ENCODE measurements at places on chromosomes 16 and 17.

DNA sequence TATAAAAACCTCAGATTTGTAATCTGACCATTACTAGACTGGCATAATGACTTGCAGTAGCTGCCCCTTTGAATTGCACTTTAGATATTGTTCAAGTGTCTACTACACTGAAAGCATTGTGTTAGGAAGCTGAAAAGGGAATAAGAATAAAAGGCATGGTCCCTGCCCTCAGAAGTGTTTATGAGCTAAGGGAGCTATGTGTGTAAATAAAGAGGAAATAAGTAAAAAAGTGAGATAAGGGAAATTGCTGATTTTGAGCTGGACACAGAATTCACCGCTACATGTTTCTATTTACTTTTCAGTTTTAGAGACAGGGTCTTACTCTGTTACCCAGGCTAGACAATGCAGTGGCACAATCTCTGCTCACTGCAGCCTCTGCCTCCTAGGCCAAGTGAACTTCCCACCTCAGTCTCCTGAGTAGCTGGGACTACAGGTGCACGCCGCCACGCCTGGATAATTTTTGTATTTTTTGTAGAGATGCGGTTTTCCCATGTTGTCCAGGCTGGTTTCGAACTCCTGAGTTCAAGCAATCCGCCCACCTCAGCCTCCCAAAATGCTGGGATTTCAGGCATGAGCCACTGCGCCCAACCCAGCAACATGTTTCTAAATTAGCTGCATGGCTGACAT is 57.0 kb downstream of the GRB2 start:
- no peak for DNase-seq

- DNase-seq, result no peak
Measured at GRCh38 chr16:55302635-55303034, 21.4 kb upstream of the IRX6 start.

DNA sequence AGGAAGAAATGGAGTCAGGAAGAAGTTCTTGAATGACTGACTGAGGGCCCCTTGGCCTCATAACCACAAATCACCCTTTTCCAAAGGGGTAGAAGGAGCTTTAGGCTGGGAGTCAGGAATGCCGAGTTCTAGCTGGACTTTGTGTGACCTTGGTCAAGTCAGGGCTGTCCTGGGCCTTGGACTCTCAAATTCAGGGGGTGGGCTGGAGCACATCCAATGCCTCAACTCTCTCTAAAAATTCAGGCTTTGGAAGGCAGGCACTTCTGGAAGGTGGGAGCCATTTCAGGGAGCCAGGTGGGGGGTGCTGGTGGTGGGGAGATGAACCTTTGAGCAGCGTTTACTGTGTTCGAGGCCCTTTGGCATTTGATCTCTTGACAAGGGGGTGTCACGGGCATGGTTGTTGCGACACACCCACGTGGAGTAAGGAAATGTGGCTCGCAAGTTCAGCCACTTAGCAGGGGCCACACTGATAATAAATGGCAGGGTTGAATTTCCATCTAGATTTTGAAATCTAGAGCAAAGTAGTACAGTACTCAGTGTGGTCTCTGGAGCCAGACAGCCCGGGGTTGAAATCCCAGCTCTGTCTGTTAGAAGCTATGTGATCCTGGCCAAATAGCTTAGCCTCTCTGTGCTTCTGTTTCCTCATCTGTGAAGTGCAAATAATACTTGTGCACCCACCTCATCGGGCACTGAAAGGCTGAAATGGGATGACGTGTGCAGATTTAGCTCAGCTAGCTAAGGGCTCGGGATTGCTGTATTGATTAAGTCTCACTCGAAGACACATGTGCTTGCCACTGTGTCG is 47.1 kb upstream of the CIBAR2 start:
- DNase-seq, result no peak

- DNase-seq, result no peak
Measured at GRCh38 chr16:65896448-65897153, 469.9 kb upstream of the CDH5 start.

GRCh38 chr16:3173892-3174617 is 13.9 kb upstream of the OR1F1 start:
- no peak for DNase-seq

DNA sequence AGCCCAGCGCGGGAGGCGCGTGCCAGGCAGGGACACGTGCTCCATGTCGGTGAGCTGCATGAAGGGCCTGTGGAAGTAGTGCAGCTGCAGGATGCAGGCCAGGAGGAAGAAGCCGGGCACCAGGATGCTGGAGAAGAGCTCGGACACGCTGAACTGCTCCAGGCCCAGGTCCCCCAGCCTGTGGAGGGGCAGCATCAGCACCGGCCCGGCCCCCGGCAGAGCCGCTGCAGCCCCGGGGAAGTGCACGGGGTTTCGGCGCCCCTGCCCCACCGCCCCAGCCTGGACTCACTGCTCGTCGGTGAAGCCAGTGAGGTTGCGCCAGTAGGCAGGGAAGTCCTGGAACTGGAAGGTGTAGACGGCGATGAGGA is 28.0 kb downstream of the CTU2 start:
- DNase-seq, result no peak

DNA sequence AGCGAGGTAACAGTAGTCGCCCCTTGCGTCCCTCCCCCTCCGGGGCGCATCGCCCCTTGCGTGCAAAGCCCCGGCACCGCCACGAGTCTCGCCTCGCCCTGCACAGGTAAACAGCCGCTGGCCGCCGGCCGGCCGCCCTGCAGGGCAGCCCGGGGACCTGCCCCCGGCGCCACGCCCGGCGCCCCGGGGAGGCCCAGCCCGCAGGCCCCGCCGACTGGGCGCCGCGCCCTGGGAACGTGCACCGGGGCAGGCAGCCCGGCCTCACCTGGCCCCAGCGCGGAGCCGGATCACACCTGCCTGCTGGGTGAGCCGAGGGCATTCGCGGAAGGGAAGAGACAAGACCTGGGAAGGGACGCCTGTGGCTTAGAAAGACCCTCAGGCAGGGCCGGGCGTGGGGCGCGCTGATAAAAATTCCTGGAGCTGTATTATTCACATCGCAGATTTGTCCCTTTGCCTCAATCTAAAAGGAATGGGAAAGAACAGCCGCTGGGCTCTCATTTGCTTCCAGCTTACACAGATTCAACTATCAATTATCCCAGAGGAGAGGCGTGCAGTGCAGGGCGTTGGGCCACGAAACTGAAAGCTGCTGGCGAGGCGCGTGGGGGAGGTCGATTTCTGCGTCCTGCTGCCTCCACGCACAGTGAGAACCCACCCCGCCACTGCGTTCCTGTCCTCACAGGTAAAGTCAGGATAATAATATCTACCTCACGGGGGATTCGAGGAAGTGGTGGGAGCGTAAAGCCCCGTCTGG is 451.9 kb downstream of the SLC39A11 start:
- DNase-seq, result no peak

DNA sequence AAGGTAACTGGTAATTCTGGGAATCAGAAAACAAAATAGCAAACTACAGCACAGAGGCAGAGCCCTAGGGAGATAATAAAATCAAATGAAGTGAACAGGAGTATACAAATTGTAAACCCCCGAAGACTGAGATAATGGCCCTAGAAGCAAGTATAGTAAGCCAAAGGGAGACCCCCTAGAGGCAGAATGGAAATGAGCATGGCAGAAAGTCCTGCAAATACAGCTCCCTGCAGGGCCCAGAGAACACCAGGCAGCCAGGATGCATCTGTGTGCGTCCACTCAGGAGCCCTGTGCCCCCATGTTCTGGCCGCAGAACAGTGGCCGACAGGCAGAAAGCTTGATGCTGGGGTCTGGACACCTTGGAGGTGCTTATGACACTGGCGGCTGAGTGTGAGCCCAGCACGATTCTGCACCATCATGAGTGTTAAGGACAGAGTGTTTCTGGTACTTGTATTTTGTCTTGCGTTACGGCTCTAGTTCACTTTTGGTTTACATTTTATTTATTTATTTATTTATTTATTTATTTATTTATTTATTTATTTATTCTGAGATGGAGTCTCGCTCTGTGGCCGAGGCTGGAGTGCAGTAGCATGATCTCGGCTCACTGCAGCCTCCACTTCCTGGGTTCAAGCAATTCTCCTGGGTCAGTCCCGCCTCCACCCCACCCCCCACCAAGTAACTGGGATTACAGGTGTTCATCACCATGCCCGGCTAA is 48.7 kb downstream of the RGS9 start:
- DNase-seq, result no peak

GRCh38 chr16:22206842-22207714 is 1.0 kb downstream of the EEF2K start:
- peak; percentile 54 for DNase-seq

DNA sequence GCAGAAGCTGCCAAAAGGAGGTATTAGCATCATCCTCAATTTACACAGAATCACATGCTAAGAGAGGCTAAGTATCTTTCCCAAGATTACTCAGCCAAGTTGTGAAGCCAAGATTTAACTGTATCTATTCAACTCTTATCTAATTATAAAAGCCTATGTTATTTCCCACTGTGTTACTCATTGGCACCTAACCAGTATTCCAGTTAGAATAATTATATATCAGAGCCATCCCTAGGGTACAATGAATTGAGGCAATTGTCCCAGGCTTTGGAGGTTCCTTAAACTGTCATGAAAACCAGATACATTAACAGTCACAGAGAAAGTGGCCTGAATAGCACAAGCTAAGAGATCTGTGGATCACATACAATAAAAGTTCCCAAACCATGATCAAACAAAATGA is 10.9 kb upstream of the AMFR start:
- DNase-seq, result no peak

DNA sequence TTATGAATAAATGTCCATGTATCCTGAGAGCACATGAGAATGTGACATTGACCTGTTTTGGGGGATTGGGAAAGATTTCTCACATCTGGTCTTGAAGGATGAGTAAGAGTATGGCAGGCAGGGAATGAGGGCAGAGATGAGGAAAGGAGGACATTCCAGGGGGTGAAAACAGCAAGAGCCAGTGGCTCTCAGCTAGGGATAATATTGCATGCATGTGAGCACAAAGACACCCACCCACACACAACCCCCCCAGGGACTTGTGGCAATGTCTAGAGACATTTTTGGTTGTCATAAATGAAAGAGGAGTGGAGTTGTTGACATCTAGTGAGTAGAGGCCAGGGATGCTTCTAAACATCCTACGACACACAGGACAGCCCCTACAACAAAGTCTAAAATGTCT is 6.0 kb downstream of the MYO1D start:
- no peak for DNase-seq

DNA sequence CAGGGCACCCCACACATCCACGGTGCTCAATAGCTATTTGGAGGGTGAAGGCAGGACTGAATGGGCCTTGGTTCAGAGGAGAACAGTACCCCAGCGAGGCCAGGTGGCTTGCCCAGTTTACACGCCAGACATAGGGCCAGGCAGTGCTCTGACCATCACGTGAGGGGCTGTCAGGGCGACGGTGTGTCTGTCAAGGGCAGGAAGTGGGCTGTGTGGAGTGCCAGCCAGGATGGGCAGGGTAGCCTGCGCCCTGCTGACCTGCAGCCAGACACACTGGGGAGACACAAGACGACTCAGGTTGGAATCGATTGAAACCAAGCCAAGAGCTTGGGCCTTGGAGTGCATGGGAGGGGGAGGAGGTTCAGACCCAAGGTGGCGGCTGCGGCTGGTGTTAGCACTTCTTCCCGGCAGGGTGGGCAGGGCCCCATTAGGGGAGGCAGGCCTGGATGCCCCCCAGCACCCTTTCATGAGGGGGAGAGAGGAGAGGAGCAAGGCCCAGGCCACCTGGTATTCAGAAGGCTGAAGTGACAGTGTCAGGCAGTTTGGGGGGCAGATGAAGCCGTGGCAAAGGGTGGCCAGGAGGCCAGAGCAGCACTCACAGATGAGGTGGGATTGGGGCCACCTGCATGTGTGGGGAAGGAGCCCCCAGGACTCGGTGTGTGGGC is 68.2 kb downstream of the SREBF1 start:
- DNase-seq, result no peak

DNA sequence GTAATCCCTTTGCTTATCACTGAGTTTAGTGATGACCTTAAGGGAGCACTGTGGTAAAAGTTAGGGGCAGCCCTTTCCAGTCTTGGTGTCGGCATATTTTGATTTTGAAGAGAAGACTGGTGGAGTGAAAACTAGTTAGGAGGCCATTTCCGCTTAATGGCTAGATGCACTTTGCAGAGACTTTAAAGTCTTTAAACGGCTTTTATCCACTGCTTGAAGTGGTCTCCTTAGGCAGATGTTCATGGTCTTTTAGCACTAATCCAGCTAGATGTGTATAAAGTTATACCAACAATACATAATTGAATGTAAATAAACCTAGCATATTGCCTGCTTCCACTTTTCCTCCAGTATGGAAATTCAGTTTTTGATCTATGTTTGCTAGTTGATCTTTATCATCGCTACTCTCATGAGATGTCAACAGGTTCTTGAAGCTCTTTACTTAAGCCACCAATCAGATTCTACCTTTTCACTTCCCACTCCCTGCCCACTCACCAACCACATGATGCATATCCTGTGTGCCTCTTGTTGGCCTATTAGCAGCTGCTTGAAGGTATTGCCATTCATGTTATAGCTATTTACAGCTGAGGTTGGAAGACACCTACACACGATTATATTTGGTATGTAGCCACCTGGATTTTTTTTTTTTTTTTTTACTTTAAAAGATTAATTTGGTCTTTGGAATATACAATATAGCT is 132.0 kb downstream of the NLK start:
- peak; percentile 14 for DNase-seq

GRCh38 chr17:63295288-63295687 is 150.8 kb downstream of the CYB561 start:
- DNase-seq, result no peak

DNA sequence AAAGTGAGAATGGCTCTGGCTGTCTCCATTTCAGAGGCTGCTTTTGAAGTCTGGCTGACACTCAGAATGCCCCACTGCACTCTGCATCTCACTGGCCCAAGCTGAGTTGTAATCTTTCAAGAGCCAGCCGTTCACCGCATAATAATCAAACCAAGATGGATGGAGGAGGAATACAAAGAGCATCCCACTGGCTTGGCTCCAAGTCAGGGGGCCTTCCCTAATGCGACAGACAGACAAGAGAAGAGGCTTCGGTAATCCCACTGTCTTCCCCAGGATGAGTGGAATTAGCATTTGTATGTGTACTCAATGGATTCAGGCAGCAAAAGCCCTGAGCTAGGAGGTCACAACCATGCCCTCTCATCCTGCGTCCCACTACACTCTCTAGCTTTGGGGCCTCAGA is 68.0 kb downstream of the CBLN1 start:
- DNase-seq, result no peak
